ENCODE measurements at places on chromosomes 13 and 19. TPM values are rescaled to one million over a fixed set of nuclear protein-coding genes. Genes with fewer than 3 reads are reported as not detected.

Gene PARP4
- total RNA-seq, result 48.3 TPM

Gene WDR87
- not detected for total RNA-seq

Gene OSCAR
- total RNA-seq, result not detected

Gene MICOS13
- 76.3 TPM for total RNA-seq

Gene CGB7
- total RNA-seq, result 8.0 TPM

Gene ALG11
- total RNA-seq, result 29.5 TPM

Gene RNF225
- 0.42 TPM for total RNA-seq

Gene STOML3
- total RNA-seq, result not detected

Gene SERTAD1
- total RNA-seq, result 20.6 TPM

Gene SERPINE3
- 0.17 TPM for total RNA-seq

Gene C5AR2
- not detected for total RNA-seq

Gene ZNF426
- total RNA-seq, result 28.0 TPM

Gene ATP8B3
- total RNA-seq, result 1.0 TPM

Gene CTXN1
- total RNA-seq, result 5.2 TPM

Gene PNMA8B
- not detected for total RNA-seq

Gene ARHGAP33
- total RNA-seq, result 0.33 TPM

Gene PCDH9
- 0.28 TPM for total RNA-seq

Gene SERP2
- 3.0 TPM for total RNA-seq

Gene ITGBL1
- total RNA-seq, result 16.7 TPM

Gene LSM7
- total RNA-seq, result 67.7 TPM

Gene TEX29
- not detected for total RNA-seq
